ENCODE measurements at places on chromosomes 11 and 22.

DNA sequence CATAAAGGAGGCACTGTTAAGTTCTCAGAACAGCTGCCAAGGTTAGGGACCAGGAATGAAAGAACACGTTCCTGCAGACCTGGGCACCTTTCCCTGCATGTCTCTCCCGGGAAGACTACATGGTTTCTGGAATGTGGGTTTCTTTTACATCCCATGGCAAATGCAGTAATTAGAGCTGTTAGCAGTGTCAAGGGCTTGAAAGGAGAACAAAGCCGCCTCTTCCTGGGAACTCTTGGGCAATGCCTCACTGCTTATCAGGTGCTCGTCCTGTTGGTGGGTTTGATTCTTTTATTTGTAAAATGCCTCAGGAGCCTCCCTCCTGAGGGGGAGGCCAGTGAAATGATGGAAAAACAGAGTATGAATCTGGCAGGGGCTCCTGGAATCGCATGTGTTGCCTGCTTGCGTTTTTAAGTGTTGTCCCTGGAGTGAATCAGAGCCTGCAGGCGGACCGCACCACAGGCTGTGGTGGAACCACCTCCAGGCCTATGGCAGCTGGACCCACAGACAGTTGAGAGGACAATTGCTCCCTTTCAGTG is 723 bp upstream of the C22orf31 start:
- DNase-seq, result no peak

DNA sequence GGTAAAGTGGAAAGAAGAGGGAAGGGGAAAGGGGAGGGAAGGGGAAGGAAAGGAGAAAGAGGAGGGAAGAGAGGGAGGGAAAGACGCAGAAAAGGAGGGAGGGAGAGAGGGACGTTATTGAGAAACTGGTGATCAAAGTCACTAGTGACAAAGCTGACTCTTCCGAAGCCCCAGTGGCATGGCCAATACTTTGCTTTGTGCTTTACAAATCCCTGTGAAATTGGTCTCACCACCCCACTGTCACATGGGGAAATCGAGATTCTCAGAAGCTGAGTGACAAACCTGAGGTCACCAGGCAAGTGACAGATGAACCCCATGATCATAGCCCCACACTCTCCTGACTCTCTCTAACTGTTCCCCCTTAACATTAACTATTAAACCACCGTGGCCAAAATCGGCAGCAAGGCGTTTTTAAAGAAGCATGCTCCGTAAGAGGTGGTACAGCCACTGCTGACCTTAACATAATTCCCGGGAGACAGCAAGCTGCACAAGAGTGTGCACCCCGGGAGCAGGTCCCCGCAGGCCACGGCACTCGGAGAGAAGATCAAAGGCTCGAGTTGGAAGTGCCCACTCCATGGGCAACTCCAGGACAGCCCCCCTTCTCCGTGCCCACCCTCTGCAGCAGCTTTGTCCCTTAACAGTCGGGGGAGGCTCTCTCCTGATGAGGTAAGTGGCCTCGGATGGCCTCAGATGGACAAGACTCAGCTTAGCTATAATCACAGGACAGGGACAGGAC is 34.8 kb downstream of the CELSR1 start:
- DNase-seq, result no peak

DNA sequence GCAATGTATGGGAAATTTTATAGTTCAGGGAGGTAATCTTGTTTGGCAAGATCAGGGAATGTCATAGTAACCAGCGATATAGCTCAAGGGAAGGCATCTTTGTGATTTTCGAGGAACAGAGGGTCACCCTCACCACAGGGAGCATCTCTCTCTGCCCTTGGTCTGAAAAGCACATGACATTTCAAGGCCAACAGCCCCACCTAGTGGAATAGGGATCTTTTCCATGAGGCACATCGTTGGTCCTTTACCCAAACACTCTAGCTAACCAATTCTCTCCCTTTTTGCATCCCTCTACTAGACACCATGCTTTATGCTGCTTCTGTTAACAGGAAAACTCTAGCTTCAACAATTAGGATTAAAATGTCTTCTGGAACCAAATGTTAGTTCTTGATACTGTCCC is 179.0 kb downstream of the GRM5 start:
- DNase-seq, result peak; percentile 5

DNA sequence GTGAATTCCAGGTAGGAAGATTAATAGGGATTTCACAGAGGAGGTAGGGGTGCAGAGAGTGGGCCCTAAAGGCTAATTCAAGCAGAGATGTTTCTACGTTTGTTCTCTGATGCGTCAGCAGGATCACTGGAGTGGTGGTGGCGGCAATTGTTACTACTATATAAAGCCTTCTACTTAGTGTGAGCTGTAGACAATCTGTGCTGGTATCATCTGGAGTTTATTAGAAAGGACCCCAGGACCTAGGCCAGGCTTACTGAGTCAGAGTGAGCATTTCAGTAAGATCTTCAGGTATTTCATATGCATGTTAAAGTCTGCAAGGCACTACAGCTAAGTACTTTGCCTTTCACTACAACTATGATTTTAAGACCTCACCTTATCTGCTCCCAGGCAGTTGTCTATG is 59.5 kb downstream of the USP35 start:
- DNase-seq, result no peak

- no peak for DNase-seq
These were observed 134.0 kb upstream of the SYN3 start for GRCh38 chr22:33192156-33192555.

GRCh38 chr22:37627545-37627944 is 11.9 kb upstream of the SH3BP1 start:
- peak; percentile 50 for DNase-seq

GRCh38 chr22:17260950-17261349 is 41.7 kb upstream of the ADA2 start:
- no peak for DNase-seq

GRCh38 chr22:50440544-50441249 is 34.1 kb downstream of the SBF1 start:
- DNase-seq, result no peak

GRCh38 chr11:86021377-86021776 is 47.5 kb downstream of the PICALM start:
- no peak for DNase-seq

- DNase-seq, result no peak
These were observed 12.9 kb upstream of the PPP2R1B start for GRCh38 chr11:111779118-111779517.

DNA sequence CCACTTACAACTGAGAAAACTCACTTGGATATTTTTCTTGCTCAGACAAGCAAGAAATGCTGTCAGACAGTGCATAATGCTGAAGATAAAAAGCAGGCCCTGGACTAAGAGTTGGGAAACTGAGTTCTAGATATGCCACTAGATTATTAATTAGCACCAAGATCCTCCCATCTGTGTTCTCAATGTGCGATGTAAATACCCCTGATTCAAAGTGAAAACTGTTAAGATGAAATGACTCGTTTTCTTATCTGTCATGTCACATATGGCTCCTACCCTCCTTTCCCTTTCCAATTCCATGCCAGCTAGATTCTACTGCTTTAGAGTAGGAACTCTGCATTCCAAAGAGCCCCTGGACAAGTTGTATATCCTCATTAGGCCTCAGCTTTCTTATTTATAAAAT is 88.9 kb upstream of the CLNS1A start:
- DNase-seq, result no peak

DNA sequence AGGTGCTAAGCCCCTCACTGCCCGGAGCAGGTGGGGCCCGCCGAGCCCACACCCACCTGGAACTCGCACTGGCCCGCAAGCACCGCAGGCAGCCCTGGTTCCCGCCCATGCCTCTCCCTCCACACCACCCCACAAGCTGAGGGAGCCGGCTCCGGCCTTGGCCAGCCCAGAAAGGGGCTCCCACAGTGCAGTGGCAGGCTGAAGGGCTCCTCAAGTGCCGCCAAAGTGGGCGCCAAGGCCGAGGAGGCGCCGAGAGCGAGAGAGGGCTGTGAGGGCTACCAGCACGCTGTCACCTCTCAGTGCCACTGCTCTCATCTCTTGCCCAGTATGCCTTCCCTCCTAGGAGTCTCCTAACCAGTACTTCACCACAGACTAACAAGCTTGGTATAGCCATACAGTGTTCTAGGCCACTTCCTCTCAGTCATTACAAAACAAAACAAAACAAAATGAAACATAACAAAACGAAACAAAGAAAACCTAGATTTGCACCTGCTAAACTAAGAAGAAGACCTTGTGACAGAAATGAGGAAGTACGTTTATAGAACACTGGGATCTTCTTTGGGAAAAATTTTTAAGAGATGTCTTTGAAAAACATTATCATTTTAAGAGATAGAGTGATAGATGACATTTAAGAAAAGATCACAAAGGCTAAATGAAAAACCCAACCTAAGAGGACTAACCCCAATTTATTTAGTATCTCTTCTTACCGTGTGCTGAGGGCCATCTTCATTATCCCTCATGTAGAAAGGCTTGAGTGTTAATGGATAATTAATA is 47.7 kb upstream of the GAB2 start:
- DNase-seq, result peak; percentile 12

DNA sequence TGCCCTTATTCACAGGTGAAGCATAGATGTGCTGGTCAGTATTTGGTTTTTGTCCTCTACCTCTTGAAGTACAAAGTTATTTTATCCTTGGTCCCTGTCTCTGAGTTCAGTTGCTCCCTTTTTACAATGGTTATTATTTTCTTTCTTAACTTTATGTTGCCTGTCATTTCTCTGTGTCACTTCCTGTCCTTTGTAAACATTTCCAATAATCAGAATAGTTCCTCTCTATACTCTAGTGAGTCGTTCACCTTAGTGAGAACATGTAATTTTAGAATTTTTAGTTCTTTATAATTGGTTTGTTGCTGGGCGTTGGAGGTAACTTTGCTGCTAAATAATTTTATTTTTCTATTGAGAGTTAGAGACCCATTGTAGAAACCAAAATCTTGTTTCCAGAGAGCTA is 16.0 kb downstream of the CSTPP1 start:
- no peak for DNase-seq

DNA sequence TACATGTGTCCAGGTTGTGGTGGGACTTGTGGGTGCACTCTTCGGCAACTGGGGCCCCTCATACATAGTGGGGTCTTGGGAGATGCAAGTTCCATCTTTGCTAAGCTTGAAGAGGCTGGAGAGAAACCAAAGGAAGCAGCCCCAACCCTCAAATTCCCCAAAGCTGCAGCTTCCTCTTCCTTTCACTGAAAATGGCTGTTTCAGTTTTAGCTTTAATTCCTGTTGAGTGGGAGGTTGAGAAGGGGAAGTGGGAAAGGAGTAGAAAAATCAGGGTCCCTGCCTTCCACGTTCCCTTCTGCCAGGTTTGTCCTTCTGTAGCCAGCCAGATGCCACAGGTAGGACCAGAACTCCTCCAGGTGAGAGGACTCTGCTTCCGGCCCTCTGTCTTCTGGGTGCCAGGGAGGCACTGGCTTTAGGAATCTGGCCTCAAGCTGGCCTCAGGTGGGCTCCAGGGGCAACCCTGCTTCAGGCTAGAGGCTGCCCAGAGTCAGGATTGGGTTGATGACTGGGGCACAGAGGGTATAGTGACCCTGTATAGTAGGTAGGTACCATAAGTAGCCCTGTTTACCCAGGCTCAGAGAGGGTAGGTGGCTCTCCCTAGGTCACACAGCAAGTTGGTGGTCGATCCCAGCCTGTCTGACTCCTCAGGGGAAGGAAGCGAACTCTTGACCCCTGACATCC is 16.2 kb downstream of the P2RY6 start:
- no peak for DNase-seq

GRCh38 chr11:95461858-95462257 is 230.9 kb upstream of the SESN3 start:
- no peak for DNase-seq

DNA sequence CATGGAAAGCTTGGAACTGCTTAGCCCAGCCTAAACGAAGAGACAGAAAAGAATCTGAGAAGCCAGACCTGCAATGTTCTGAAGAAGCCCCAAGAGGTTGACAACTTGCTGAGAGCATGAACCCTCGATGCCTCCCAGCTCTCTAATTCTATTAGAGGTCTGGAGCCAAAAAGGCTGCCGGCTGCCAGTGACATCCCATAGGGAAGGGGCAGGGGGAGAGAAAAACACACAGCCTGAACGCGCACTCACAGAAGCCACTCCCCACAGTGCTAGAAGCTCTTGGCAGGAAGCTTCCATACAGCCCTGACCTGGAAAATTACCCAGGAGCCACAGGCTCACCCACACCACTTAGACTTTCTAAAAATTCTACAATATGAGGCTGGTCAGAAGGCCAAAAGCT is 18.3 kb downstream of the POLDIP3 start:
- DNase-seq, result no peak

GRCh38 chr22:19353363-19354131 is 62.0 kb upstream of the CLTCL1 start:
- no peak for DNase-seq
